WTC11 (cell line): ENCODE measurements at places on chromosomes 13 and 19. TPM values are rescaled to one million over a fixed set of nuclear protein-coding genes. Genes with fewer than 3 reads are reported as not detected.

GRCh38 chr19:49150106-49150943 is 4.9 kb downstream of the HRC start:
- DNase-seq: peak; percentile 83

The AKT1S1 gene
- total RNA-seq: 41.9 to 47.8 TPM (median 46.5 TPM) in 3 replicates

DNA sequence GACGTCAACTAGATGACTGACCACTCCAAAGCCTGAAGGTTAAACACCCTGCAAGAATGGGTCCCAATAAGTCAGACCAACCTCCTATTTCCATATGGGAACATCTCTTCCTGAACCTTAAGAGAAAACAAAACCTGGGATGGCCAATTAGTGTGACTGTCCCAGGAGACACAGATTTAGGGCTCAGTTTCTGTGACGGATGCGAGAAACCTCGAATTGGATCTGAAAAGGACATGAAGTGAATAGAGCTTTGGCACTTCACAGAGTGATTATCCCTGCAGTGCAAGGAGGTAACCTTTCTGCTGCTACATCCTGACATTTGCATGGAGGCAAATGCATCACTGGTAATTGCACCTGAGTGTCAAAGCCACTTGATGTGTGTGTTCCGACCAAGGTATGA is 442.2 kb upstream of the KLF12 start:
- no peak for DNase-seq

The ZNF253 gene
- 31.9 to 43.6 TPM (median 37.0 TPM) in 3 replicates for total RNA-seq

GRCh38 chr13:72153272-72153671 is 286.3 kb upstream of the DACH1 start:
- no peak for DNase-seq

The C1QTNF9 gene
- total RNA-seq: not detected in 3 replicates

The SLC7A10 gene
- total RNA-seq: 4.2 to 4.9 TPM (median 4.4 TPM) in 3 replicates

DNA sequence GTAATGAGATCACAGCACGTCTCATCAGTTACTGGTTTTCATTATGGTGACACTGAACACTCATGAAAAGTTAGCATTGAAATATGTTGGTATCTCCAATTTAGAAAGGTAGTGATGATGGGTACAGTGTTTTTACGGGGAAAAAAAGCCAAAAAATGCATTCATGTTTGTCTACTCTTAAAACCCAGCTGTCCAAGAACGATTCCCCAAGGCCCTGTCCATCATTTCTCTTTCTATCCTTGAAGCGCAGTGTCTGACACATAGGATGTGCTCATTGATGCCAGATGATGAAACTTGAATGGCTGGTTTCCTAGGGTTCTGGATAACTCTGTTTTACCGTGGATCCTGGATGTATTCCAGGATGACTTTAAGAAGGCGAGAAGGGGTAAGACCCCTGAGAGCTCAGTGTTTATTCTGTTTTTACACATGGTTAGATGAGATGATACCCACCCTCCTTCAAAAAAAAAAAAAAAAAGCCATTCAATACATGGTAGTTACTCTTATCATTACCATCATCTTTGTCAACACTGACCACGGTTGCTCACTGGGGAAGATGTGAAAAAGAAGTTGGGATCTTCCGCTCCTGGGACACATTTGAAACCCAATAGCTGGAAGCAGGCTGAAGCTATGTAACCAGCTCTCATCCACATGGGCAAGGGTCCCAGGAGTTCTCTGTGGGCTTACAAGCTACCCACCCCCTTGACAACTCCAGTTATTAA is 22.5 kb downstream of the SERP2 start:
- DNase-seq: no peak

- no peak for DNase-seq
Measured at GRCh38 chr13:29722415-29722814, 126.9 kb upstream of the SLC7A1 start.

DNA sequence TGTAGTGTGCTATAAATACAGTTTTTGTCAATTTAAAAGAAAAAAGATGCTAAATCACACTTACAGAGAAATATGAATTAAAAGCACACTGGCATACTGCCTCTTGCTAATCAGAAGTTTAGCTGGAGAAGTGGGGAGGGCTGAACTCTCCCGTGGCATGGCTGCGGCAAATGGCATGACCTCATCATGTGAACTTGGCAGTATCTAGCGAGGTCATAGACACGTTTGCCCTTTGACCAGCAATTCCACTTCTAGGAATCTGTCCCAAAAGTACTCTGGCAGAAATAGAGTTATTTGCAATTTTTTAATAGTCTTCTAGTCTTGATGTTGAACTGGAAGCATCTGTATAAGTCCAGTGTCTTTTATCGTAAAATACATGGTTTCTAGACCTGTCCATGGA is 42.0 kb upstream of the MCF2L start:
- no peak for DNase-seq

GRCh38 chr19:41144403-41144802 is 30.2 kb downstream of the CYP2F1 start:
- DNase-seq: peak; percentile 90

- DNase-seq: no peak
Measured at GRCh38 chr19:32206065-32206464, 139.3 kb upstream of the ZNF507 start.

- DNase-seq: no peak
Measured at GRCh38 chr19:33687481-33688170, 65.9 kb downstream of the CHST8 start.

DNA sequence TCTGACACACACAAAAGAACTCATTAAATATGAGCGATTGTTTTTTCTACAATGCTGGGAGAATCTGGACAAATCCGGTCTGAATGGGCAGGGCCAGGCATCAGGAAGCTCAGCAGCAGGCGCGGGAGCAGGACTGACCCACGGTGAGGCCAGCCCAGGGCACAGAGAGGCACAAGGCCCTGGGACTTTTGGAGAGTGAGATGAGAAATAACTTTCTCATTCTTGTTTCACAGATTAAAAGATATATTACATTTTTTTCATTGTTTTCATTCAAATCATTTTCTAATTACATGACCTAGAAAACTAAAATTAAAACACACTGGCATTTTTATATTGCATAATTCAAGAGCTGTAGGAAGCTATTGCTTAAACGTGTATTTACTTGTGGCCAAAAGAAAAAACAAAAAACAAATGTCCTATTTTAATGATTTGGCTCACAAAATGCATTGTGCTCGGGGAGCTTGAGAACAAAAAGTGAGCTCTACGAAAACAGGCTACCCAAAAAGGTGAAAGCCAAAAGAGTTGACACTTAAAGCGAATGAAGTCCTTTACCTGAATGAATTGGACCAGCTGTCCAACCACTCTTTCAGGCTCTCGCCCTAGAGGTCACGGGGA is 133.1 kb downstream of the TNFRSF19 start:
- DNase-seq: no peak

GRCh38 chr19:571566-571974 is 826 bp upstream of the BSG start:
- DNase-seq: no peak

GRCh38 chr13:74064805-74065312 is 69.3 kb downstream of the KLF12 start:
- DNase-seq: no peak

The KLF1 gene
- total RNA-seq: 0.32 to 0.89 TPM (median 0.72 TPM) in 3 replicates

DNA sequence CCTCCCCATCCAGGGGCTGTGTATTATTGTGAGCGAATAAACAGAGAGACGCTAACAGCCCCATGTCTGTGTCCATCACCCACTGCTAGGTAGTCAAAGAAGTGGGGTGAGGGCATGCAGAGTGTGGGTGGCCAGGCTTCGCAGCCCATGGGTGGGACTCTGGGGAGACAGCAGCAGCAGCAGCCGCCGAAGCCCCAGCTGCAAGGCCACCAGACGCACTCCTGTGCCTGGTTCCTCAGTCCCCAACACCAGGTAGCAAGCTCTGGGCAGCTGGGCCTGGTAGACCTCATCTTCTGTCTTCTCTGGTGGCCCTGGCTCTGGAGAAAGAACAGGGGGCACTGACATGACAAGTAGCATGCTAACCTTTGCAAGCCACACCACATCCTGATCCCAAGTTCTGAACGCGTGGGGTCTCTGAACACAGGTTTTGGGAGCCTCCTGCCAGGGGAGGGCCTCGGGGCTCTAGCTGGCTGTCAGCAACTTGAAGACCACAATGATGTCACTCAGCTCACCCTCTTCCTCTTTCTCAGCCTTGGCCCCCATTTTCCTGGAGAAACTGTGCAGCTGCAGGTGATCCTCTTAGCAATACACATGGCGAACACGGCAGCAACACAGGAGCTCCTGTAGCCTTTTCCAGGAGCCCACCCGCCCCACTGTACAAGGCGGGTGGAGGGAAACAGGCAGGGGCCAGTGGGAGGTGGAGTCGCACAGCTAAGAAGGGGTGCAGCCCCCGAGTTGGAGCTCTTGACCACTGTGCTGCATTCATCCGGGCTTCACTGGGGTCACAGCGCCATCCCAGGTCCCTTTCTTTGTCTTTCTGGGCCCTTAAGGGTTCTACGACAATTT is 5.8 kb downstream of the FUZ start:
- DNase-seq: no peak

The ZNF331 gene
- 56.0 to 62.0 TPM (median 56.7 TPM) in 3 replicates for total RNA-seq

DNA sequence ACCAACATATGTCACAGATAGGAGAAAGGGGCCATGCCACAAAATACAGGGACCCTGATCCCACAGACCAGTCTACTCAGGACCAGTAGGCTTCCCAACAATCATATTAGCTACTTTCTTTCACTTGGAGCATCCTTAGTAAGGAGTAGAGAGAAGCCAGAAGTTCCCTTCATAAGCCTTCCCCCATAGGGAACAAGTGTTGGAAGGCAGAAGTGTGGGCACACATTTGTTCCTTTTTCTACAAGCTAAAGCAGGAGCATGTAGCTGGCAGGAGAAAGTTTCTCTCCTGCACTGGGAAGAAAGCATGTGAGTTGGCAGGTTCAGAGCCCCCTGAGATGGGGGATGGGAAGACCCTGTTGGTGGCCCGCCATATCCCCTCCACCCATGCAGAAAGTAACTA is 165.4 kb downstream of the KCTD12 start:
- no peak for DNase-seq

GRCh38 chr13:40992678-40993518 is 26.2 kb downstream of the ELF1 start:
- DNase-seq: peak; percentile 18

The DPY19L3 gene
- total RNA-seq: 63.0 to 74.3 TPM (median 73.2 TPM) in 3 replicates

DNA sequence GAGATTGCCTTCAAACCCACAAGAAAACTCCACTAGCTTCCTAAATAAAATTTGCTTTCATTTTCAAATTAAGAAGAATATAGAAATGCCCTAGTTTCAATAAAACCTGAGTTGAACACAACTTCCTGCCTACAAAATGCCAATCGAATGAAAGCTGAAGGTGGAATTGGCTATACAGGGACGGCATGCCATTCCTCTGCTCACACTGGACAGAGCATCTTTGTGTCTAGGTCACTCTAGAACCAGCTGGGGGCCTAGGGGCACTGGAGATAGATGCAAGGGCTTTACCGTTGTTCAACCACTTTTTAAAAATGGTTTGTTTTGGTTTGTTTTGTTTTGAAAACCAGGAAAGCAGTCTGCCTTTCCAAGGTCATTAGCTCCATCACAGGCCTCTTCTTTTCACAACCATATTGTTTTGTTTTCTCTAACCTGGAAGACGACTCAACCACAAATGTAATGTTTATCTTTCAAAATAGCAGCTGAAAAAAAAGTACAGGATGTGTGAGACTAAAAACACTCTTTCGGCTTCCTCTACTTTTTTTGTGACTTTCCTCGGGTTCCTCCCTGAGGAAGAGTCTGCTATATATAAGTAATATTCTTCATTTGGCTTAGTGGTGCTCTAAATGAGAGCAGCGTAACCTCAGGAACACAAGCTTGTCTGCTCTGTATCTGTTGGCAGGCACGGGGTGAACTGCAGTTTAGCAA is 11.9 kb upstream of the ITM2B start:
- DNase-seq: no peak

- DNase-seq: no peak
Measured at GRCh38 chr19:6354098-6354674, 7.1 kb upstream of the CLPP start.

GRCh38 chr13:83549671-83550070 is 332.6 kb downstream of the SLITRK1 start:
- no peak for DNase-seq

- DNase-seq: no peak
Measured at GRCh38 chr13:45242070-45242469, 41.2 kb upstream of the KCTD4 start.

The ELSPBP1 gene
- not detected in 3 replicates for total RNA-seq

The KLK12 gene
- not detected in 3 replicates for total RNA-seq

DNA sequence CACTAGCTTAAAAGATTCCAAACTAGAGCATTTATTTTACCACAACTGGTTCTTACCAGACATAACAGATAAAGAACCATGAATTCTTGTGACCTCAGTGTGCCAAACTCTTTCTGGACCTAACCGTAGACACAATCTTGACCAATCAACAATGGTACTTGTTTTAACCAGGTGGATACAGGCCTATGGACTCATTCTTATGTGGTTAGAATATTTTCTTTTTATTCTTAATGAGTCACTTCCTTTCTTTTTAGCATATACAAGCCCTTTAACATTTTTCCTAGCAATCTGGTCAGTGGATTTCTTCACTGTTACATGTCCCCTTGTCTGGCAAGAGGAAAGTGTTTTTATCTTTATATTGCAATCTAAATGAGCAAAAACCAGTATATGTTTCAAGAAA is 792.1 kb upstream of the SPRY2 start:
- DNase-seq: no peak

The CYSLTR2 gene
- 0.14 TPM in 1 of 3 replicates, not detected in the others for total RNA-seq

DNA sequence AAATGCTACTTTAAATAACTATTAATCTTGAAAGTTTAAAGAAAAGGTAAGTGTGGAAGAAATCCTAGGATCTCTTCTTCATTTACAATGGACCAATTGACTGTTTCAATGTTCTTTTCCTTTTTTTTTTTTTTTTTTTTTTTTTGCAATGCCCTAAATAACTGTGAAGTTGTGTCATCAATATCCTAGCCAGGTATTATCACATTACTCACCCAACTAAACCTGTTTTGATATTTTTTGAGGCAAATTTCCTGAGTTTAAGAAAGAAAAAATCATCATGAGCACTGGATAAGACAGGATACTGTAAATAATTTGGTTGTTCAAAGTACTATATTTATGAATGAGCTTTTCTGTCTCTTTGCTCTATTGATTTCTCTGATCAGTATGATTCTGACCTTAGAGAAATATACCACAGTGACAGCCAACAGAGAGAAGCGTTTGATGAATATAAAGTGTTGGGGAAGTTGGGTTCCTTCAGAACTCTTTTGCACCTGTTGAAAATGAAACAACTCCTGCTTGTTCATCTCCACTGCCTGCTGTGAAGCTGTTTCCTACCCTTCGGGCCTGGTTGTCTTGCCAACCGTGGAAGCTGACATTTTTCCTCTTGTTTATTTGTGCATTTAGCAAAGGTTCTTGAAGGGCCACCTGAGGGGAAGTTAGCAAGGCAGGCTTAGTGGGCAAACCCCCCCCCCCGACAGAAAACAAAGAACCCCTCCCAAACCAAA is 1220.5 kb upstream of the SLC10A2 start:
- DNase-seq: peak; percentile 26

The TPTE2 gene
- total RNA-seq: not detected in 3 replicates
